ENCODE measurements at places on chromosomes 13 and 19. TPM values are rescaled to one million over a fixed set of nuclear protein-coding genes. Genes with fewer than 3 reads are reported as not detected.

PRR19 gene
- not detected for total RNA-seq

TMIGD2 gene
- 27.8 TPM for total RNA-seq

SNRPD2 gene
- total RNA-seq, result 158 TPM

PNMA8B gene
- under 0.01 TPM for total RNA-seq

FPR1 gene
- total RNA-seq, result 81.6 TPM

NAA16 gene
- 56.4 TPM for total RNA-seq

CEBPG gene
- total RNA-seq, result 25.3 TPM

NAPA gene
- 71.8 TPM for total RNA-seq

ZNF701 gene
- total RNA-seq, result 9.3 TPM

CLIP3 gene
- total RNA-seq, result 0.10 TPM

USHBP1 gene
- total RNA-seq, result under 0.01 TPM

WDR87 gene
- total RNA-seq, result under 0.01 TPM

SIGLEC7 gene
- 6.0 TPM for total RNA-seq

IGFLR1 gene
- total RNA-seq, result 8.7 TPM

All from mononuclear cell (primary cell).